ENCODE measurements at places on chromosomes 5 and 9.

DNA sequence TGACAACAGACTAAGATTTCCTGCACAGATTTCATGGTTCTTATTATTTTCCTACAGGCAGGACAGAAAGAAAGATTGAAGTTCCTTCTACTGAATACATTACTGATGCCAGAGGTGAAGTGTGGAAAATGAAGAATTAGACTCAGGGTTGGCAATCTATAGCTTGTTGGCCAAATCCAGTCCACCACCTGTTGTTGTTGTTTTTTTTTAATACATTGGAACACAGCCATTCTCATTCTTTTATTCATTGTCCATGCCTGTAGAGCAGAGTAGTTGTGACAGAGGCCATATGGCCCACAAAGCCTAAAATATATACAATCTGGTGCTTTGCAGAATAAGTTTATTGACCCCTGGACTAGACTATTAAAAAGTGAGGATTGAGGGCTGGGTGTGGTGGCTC lies 5.8 kb upstream of the PLPPR1 start:
- no peak for DNase-seq

GRCh38 chr9:92563116-92564100 lies 27.6 kb upstream of the ECM2 start:
- DNase-seq: no peak

DNA sequence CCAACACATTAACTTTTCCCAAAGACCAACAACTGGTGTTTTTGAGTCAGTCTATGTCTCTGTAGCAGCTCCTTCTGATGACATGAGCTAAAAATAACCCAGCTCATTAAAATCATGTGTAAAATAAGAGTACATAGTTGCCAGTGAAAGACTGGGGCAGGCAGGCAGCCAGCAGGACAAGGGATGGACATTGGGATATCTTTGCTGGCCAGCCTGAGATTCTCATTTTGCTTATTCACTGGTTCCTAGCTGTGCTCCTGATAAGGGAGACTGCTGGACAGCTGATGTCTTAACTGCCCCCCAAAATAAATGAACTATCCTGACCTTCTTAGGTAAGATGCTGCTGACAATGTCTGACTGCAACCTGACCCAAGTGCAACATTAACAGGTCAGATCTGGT lies 33.9 kb downstream of the EPB41L4B start:
- DNase-seq: no peak

- no peak for DNase-seq
Measured at GRCh38 chr5:175317872-175318271, 126.1 kb downstream of the DRD1 start.

GRCh38 chr5:180082633-180083420 lies 11.3 kb upstream of the RNF130 start:
- no peak for DNase-seq

DNA sequence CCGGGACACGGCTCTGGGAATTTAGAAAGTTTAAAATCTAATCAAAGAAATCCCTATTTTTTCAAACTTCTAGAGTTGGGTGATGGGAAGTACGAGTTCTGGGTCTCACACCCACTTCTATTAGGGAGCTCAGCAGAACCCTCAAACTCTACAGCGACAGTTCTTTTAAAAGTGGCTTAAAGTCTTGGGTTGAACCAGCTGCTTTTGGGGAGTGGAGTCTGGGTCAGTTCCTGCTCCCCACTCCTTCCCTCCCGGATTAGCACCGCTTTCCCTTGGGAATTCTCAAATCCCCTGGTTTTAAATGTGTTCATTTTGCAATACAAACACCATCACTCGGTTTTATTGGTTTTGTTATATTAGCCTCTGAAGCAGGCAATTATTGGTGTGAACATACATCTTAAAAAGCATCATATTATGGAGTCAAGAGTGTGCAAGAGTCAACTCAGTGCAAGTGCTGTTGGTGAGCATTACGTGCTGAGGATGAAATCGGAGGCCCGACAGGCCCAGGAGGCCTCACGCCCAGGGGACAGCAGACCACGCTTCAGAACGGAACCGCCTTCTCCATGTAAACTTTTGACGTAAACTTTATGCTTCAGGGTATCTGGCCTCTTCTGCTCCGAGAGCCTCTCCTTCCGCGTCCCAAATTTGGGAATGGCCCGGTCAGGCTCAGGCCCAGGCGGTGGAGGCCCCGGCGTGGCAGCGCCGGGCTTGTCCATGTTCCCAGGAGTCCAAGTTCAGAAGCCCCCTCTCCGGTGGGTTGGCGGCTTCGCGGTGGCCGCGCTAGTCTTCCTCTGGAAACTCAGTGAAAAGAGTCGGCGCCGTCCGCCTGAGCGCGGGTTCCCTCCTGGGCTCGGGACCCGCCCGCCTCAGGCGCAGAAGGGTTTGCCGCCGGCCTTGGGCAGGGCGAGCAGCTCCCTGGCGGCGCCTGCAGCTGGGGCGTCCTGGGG lies 5.3 kb downstream of the IRX4 start:
- DNase-seq: no peak

- DNase-seq: no peak
Measured at GRCh38 chr5:133797167-133797566, 171.3 kb downstream of the C5orf15 start.

DNA sequence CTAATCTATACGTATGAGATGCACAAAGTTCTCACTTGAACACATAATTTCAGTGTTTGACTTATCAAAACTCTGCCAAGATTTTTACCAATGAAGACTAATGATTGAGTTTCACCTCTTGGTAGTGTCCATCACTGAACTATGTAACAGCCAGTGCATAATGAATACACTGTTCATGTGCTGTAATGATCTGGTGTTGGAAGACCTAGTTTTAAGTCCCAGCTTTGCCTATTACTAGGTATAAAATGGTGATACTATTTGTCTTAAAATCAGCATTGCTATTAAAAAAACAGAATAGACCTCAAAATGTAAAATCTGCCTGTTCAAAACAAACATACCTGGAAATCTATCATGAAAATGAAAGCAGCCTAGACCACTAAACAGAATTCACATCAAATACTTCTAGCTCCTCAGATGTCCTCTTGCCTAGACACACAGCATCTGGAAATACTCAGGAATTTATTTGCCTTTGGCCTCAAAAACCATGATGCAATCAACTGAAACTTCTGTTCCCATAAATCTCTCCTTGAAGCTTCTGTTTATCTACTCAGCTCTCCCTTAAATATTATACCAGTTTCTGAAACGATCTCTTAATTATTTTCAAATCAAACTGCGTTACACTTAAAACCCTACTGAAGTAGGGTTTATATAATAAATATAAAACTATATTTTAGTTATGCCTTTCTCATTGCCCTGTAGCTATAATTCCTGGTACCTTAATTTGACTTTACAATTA lies 38.1 kb downstream of the MRPS27 start:
- no peak for DNase-seq

- no peak for DNase-seq
Measured at GRCh38 chr5:78792345-78793055, 143.9 kb upstream of the LHFPL2 start.

DNA sequence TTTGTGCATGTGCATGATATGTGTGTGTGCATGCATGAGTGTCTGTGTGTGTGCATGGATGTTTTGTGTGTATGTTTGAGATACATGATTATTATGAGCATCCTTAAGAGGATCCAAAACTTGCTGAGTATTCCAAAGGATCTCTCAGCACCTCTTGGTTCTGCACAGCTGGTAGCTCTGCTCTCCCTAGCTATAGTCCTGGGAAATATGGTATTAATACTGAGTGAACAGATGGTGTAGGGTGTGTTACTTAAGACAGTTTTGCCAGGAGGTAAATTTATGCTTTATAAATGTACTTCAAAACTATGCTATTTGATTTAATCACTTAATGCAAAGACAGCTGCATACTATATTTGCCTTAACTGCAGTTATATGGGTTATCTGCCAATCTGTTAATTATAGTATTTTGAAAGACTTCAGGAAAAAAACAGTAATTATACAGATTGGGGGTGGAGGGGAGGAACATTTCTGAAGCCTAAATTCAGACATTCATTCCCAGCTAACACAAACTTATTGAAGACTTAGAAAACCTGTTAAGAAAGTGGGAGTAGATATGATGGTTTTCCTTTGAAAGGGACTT lies 215.5 kb downstream of the MPDZ start:
- no peak for DNase-seq

DNA sequence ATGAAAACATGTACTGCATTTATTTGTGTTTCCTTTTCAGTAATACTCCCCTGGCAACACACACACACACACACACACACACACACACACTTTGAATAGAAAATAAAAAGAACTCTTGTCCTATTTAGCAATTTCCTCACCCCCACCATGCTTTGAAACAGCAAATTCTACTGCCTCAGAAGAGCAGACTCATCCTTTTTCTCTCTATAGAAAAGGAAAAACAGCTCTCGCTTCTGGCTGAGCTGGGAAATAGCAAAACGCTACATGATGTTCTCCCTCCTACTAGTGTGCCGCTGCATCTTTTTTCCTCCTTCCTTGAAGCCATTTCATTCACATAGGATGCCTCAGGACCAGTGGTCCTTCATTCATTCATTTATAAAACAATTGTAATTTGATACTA lies 453.6 kb downstream of the CSNK1G3 start:
- no peak for DNase-seq

- DNase-seq: no peak
Measured at GRCh38 chr5:82164977-82165713, 113.0 kb downstream of the RPS23 start.

DNA sequence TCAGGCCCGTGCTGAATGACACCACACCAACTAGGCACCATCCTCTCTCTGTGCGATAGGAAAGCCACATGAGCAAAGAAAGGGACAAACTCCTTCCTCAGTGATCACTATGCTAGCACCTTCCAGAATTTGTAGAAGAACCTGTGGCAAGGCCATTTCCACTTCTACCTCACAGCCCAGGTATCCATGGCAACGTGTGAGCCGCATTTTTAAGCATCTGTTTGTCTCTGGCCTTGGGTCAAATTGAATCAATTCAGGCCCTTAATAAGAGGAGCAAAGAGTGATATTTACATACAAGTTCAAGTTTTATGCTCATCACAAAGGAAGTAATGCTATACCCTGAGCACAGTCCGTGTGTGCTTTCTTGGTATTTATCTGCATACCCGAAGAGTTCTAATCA lies 179.3 kb downstream of the SLC12A2 start:
- no peak for DNase-seq

- no peak for DNase-seq
Measured at GRCh38 chr9:73118898-73119554, 32.6 kb upstream of the ANXA1 start.

All from activated gamma-delta T cell (primary cell).